ENCODE measurements at places on chromosomes 11 and 22. TPM values are rescaled to one million over a fixed set of nuclear protein-coding genes. Genes with fewer than 3 reads are reported as not detected.
A peak's percentile ranks its signal among the peaks of the same experiment; 100 is the strongest.

C11orf97 gene
- total RNA-seq, result not detected

- no peak for DNase-seq
These were observed 21.0 kb downstream of the GUCY1A2 start for GRCh38 chr11:106997227-106997626.

DNA sequence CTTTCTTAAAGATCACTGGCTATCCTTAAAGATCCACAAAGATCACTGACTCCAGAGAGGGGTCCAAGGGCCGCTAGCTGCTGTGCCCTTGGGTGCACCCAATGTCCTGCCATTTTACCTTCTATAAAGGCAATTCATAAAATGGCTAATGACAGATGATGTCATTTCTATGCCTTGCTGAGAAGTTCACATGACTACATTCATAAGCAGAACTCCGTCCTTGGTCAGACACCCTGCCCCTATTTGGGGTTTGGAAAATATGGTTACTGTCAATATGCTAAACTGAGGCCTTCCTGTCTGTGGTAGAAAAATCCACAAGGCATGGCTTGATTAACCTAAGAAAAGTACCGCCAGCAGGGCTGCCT lies 60.9 kb upstream of the BMAL1 start:
- DNase-seq, result no peak

DNA sequence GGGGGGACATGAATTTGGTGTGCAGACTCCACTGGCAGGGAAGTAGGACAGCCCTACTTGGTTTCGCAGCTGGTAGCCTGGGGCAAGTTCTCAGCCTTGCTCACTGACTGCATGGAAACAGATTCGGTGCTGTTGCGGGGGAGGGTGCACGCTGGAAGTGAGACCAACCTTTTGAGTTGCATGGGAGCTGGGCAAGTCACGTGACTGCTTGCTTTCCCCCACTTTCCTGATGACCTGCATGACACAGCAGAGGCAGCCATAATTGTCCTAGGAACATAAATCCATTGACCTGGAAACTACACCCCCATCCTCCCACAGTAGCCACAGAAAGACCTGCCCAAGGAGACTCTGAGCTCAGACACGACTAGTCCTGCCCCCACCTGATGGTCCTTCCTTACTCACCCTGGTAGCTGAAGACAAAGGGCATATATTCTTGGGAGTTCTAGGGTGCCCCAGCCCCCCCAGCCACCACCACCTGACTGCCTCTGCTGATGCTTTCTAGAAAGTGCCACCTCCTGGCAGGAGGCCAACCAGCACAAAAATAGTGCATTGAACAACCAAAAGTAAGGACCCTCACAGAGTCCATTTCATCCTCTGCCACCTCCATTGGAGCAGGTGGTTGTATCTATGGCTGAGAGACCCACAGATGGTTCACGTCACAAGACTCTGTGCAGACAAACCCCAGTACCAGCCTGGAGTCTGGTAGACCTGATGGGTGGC lies 4.1 kb upstream of the HBG2 start:
- no peak for DNase-seq

- peak; percentile 41 for DNase-seq
These were observed 774 bp upstream of the E2F8 start for GRCh38 chr11:19241260-19242178.

Data from heart left ventricle (tissue), 16 donors.